H4 (cell line): ENCODE measurements at places on chromosomes 16 and 17. TPM values are rescaled to one million over a fixed set of nuclear protein-coding genes. Genes with fewer than 3 reads are reported as not detected.

SULT1A1 gene
- total RNA-seq, result 50.4 and 51.9 TPM in 2 replicates

DNA sequence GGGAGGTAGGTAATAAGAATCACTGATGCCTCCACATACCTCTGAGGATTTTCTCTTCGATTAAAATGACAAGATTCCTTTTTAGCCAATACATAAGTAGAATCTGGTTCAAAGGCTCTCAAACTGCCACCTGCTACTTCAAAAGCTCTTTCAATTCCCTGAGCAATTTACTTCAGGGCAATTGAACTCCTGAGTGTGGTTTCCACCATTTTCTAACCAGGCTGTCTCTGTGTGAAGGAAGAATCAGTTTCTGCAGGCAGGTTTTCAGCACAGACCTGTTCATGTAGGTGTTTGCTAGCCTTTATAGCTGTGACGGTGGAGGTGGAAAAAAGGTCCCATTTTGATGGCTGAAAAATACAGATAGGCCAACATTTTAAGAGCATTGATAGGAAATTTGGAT lies 18.2 kb upstream of the HS3ST3B1 start:
- DNase-seq, result no peak

DNA sequence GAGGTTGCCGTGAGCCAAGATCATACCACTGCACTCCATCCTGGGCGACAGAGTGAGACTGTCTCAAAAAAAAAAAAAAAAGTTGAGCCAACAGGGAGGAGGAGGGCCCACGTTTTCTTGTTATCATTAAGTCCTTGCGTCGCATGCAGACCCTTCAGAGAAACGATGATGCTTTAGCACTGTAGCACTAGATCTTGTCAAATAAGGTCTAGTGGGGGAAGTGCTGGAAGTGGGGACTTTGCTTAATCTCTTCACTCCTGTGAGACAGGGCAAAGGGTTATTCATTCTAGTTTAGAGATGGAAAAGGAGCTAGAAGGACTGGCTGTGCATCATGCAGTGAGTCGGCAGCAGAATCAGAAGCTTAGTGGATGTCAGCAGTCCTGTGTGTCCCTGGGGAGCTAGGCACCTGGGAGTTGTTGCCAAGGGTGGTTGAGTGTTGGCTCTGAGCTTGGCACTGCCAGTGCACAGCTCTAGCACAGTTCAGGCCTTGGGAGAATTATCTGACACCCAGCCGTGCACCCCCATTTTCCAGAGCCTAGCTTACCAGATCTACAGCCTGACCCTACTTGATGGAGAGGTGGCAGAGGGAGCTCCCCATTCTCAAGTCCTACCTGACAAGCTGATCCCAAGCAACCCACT lies 33.4 kb upstream of the TBX2 start:
- DNase-seq, result no peak

- DNase-seq, result peak; percentile 73
Observed at GRCh38 chr17:74368341-74369081, 1.2 kb downstream of the GPR142 start.

GRCh38 chr17:72555052-72555451 lies 434.2 kb downstream of the SOX9 start:
- DNase-seq, result no peak

GPR179 gene
- 0.06 TPM in 1 of 2 replicates, not detected in the other for total RNA-seq

CRHR1 gene
- 1.2 and 3.6 TPM in 2 replicates for total RNA-seq

DNA sequence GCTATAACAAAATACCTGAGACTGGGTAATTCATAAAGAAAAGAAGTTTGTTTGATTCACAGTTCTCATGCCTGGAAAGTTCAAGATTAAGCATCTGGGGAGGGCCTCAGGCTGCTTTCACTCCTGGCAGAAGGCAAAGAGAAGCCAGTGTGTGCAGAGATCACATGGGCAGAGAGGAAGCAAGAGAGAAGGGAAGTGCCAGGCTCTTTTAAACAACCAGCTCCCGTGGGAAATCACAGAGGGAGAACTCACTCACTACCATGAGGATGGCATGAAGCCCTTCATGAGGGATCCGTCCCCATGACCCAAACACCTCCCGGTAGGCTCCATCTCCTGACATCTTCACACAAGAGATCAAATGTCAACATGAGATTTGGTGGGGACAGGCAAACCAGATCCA lies 501.6 kb downstream of the MAF start:
- no peak for DNase-seq

PARD6A gene
- total RNA-seq, result not detected in 2 replicates

- DNase-seq, result no peak
Observed at GRCh38 chr17:28950752-28951427, 428 bp downstream of the PHF12 start.

DNA sequence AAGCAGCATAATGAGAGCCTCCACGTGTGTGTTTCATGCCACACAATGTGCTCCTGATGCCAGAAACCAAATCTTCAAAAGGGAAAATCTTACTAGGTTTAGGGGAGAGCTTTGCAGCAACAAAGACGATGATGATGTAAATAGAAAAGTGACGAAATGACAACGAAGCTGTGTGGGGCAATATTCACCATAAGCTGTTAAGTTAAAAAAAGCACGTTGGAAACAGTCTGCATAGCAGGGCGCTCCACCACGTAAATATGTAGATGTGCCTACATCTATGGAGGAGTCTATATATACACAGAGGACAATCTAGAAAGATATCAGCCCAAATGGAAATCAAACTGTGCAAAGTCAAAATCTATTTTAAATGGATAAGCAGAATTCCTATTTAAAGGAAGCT lies 61.0 kb downstream of the RPH3AL start:
- no peak for DNase-seq

DNA sequence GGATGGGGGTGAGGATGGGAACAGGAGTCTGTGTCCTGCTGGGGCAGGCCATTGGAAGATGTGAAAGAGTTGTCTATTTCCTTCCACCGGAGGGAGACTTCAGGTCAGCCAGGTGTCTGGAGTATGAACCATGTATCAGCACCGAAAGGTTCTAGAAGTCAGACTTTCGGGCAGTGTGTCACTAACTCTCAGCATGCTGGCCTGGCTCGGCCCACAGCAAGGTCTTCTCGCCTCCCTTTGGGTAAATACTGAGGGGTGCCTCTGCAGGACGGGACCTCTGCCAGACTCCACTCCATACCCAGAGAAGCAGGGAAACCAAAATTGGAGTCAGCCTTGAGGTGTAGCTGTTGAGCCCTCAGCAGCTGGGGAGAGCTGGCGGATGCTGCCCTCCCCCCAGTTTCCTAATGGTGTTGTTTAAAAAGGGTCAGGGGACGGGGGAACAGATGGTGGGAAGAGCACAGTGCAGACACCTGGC lies 507 bp downstream of the CIITA start:
- no peak for DNase-seq

DNA sequence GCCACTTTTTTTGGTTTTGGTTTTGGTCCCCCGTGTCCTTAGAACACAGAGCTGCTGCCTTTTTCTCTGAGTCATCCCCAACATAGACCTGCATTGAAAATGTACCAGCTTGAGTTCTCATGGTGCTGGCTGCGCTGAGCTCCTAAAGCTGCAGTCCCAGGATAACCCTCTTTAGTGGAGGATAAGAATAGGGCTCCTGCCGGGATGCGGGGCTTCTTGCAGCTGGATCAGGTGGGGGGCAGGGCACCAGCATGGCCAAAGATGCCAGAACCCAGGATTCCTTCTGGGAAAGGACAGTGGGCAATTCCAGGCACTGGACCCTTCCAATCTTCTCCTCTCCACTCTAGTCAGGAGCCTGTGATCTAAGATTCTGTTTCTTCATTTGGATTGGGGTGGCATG lies 8.3 kb upstream of the CLUH start:
- DNase-seq, result no peak

ULK2 gene
- total RNA-seq, result 6.6 and 8.0 TPM in 2 replicates

ANKRD40CL gene
- not detected in 2 replicates for total RNA-seq

DNA sequence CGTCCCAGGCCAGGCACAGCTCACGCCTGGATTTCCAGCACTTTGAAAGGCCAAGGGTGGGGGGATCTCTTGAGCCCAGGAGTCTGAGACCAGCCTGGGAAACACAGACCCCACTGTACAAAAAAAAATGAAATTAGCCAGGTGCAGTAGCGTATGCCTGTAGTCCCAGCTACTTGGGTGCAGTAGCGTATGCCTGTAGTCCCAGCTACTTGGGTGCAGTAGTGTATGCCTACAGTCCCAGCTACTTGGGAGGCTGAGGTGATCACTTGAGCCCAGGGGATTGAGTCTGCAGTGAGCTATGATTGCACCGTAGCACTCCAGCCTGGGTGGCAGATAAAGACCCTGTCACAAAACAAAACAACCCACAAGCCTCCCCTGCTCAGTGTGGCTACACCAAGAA lies 27.0 kb upstream of the SLC25A19 start:
- DNase-seq, result no peak

DNA sequence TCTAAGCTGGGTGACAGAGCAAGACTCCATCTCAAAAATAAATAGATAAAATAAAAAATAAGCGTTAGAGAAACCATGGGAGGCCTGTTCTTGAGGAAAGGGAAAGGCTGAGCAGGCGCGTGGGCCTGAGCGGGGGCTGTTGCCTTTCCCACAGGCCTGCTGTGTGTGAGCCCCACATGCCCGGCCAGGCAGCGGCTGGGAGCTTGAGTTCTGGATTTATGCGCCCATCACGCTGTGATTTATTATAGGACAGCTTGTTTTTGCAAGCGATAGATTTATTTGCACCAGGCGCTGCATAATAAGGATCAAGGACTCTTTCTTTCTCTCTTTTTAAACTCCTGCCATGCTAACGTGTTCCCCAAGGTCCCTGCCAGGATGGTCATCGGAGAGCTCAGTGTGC lies 14.8 kb upstream of the WFDC1 start:
- no peak for DNase-seq

GRCh38 chr16:88882358-88883030 lies 16.0 kb upstream of the PABPN1L start:
- no peak for DNase-seq

DNA sequence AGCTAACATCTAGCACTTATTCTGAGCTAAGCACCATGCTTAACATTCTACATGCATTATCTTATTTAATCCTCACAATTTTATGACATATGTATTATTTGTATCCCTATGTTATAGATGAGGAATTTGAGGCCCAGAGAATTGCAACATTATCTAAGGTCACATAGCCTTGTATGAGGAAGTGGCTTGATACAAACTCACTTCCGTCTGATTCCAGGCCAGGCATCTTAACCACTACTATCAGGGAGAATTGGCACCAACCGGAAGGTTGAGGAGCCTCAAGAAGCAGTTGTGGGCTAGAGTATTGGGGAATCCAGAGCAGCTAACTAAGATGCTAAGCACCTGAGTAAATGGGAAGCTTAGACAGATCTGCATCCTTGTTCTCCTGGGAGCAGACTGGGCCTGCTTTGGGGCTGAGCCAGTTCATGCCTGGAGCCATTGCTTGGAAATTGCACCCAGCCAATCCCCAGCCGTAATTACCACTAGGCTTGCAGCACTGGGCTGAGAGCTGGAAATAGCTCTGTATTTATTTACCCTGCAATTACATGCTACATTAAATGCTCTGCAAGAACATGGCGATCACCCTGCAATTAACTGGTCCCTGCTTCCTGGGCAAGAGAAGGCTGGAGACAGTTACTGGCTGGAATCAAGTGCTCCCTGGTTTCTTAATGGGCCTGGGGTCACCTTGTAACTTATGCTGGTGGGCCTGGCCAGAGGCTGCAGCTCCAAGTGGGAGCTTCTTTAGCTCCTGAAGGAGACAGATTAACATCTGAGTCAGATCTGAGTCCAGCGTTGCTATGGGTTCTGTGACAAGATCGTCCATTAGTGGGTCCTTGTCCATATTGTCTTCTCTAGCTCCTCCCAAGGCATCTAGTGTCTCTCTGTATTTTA lies 273.1 kb upstream of the CCL2 start:
- DNase-seq, result peak; percentile 57
